ENCODE measurements at places on chromosomes 6 and 20. TPM values are rescaled to one million over a fixed set of nuclear protein-coding genes. Genes with fewer than 3 reads are reported as not detected.

GRCh38 chr20:672963-673602 is 2.5 kb downstream of the SCRT2 start:
- H3K27ac ChIP-seq = no peak overlapping the region
- H3K4me3 ChIP-seq = no peak overlapping the region
- peaks cover 34% of the 10 kb centered on the region for H3K27me3 ChIP-seq
- no peak for DNase-seq
- no peaks in the 10 kb centered on the region for H3K36me3 ChIP-seq
- no peaks in the 10 kb centered on the region for H3K4me1 ChIP-seq

DNA sequence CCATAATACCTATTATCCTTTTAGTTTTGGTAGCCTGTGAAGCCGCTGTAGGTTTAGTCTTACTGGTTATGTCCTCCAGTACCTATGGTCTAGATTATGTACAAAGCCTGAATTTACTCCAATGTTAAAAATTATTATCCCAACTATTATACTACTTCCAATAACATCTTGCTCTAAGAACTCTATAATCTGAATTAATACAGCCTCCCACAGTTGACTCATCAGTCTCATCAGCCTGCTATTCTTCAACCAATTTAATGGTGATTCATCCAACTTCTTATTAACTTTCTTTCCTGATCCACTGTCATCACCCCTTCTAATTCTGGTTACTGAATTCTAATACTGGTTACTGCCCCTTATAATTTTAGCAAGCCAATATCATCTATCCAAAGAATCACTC is 370.3 kb upstream of the OPRM1 start:
- H3K27ac ChIP-seq = no peak overlapping the region
- H3K27me3 ChIP-seq = no peaks in the 10 kb centered on the region
- no peaks in the 10 kb centered on the region for H3K36me3 ChIP-seq
- H3K4me3 ChIP-seq = no peak overlapping the region
- H3K4me1 ChIP-seq = no peaks in the 10 kb centered on the region
- DNase-seq = no peak

- H3K4me3 ChIP-seq = no peak overlapping the region
- H3K27me3 ChIP-seq = no peaks in the 10 kb centered on the region
- H3K36me3 ChIP-seq = no peaks in the 10 kb centered on the region
- DNase-seq = no peak
These were observed 51.7 kb downstream of the UQCC1 start for GRCh38 chr20:35360033-35360432.

DNA sequence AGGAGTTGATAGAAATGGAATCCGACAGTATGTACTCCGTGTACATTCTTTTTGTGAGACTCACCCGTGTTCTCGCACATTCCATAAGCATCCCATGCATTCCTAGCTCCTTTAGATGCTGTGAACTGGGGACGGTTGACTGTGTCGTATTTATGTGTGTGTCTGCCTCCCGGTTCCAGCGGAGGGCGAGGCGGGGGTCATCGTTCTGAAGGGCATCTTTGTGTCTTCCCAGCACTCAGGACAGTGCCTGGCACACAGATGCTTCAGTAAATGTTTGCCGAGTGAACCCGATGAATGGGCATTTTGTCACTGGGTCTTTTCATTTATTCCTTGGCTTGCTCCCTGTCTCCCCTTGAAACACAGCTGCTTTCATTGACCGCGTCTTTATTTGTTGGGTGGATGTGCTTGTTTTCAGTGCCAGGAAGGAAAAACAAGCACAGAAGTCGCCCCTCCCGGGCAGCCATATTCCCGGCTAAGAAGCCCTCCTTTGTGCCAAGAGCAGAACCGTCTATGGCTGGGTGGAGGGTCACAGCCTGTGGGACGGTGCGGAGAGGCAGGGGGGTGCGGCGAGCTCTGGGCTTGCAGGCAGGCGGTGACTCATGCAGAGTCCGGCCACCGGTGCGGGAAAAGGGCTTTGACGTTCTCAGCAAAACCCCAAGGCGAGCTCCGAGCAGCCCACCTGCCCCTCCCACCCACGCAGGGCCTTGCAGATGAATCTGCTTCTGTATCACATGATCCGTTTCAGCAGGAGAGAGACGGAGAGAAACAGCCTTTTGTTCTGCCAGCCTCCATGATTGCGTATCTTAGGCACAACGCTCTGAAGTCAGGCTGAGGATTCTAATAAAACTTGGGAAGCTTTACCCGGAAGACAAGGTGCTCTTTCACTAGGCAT is 11.2 kb upstream of the PSMG4 start:
- H3K27me3 ChIP-seq = peaks cover 5% of the 10 kb centered on the region
- DNase-seq = peak; percentile 63
- no peak overlapping the region for H3K27ac ChIP-seq
- H3K4me3 ChIP-seq = peak overlapping the region; percentile 19
- no peaks in the 10 kb centered on the region for H3K4me1 ChIP-seq

- no peaks in the 10 kb centered on the region for H3K36me3 ChIP-seq
- no peak for DNase-seq
- no peaks in the 10 kb centered on the region for H3K4me1 ChIP-seq
These were observed 22.8 kb downstream of the KIF25 start for GRCh38 chr6:168020242-168020641.

DNA sequence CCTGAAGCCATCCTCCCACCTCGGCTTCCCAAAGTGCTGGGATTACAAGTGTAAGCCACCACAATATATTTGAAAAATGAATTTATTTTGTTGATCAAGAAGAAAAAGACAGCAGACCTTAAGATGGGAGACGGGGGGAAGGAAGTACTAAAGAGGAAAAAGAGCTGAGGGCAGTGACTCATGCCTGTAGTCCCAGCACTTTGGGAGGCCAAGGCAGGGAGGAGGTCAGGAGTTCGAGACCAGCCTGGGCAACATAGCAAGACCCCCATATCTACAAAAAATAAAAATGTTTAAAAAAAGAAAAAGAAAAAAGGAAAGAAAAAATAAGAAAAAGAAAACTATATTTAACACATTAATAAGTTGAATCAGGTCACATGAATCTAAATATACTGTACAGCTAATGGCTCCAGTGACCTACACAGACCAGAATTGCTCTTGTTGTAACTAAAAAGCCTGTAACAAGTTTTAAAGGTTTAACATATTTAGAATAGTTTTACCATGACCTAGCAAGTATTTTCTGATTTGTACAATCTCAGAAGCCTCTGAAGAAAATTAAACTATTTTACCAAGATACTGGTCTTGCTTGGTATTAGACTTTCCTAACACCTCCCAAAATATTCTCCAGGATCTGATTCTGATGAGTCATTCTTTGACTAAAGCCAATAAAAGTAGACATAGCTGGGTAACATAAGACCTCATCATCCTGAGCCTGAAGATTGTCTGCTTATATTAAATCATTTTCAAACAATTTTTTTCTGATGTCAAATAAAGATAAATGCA is 4.3 kb upstream of the AKIRIN2 start:
- no peaks in the 10 kb centered on the region for H3K4me1 ChIP-seq
- H3K36me3 ChIP-seq = no peaks in the 10 kb centered on the region
- H3K4me3 ChIP-seq = no peak overlapping the region
- no peak overlapping the region for H3K27ac ChIP-seq

GRCh38 chr20:3174442-3175261 is 1.3 kb upstream of the LZTS3 start:
- peak overlapping the region; percentile 23 for H3K27ac ChIP-seq
- H3K27me3 ChIP-seq = peaks cover 4% of the 10 kb centered on the region
- H3K4me3 ChIP-seq = peak overlapping the region; percentile 93
- no peak for DNase-seq
- H3K4me1 ChIP-seq = no peaks in the 10 kb centered on the region

- DNase-seq = no peak
- H3K4me3 ChIP-seq = no peak overlapping the region
- no peaks in the 10 kb centered on the region for H3K36me3 ChIP-seq
- no peak overlapping the region for H3K27ac ChIP-seq
These were observed 329.6 kb downstream of the GRIK2 start for GRCh38 chr6:101722991-101723579.

DNA sequence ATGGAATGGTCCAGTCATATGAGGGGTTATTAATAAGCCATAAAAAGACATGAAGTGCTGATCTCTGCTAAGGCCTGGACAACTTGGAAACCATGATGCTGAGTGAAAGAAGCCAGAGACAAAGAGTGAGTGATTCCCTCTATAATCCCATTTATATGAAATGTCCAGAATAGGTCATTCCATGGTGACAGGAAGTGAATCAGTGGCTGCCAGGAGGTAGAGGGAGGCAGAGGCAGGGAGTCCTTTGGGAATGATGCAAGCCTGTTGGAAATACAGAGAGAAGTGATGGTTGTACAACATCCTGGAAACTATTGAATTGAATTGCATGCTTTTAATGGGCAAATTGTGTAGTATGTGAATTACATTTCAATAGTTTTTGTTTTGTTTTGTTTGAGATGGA is 26.4 kb downstream of the ANKRD60 start:
- no peak overlapping the region for H3K4me3 ChIP-seq
- H3K27me3 ChIP-seq = no peaks in the 10 kb centered on the region
- no peaks in the 10 kb centered on the region for H3K4me1 ChIP-seq
- no peaks in the 10 kb centered on the region for H3K36me3 ChIP-seq

DNA sequence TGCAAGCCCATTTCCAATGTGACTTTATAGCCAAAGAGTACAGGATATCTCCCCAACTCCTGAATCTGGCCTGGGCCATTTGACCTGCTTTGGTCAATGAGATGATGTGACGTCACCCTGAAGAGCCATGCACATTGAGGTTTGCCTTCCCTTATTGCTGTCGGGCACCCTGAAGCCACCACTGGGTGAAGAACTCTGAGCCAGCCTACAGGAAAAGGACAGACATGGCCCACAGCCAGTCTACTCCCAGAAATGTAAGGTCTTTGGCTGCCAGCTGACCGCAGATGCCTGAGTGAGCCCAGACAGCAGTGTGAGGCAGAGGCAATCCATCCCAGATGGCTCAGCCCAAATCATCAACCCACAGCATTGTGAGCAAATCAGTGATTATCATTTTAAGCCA is 3.7 kb upstream of the SYNDIG1 start:
- H3K27ac ChIP-seq = no peak overlapping the region
- H3K27me3 ChIP-seq = peaks cover 20% of the 10 kb centered on the region
- no peaks in the 10 kb centered on the region for H3K4me1 ChIP-seq
- no peak for DNase-seq

DNA sequence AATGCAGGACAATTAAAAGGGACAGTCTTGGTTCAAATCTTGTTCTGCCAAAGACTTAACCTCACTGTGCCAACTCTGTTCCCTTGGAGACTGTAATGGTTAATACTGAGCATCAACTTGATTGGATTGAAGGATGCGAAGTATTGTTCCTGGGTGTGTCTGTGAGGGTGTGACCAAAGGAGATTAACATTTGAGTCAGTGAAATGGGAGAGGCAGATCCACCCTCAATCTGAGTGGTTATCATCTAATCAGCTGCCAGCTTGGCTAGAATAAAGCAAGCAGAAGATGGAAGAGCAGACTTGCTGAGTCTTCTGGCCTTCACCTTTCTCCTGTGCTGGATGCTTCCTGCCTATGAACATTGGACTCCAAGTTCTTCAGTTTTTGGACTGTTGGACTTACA is 474.4 kb downstream of the CD83 start:
- no peaks in the 10 kb centered on the region for H3K36me3 ChIP-seq
- H3K4me3 ChIP-seq = no peak overlapping the region
- H3K4me1 ChIP-seq = no peaks in the 10 kb centered on the region
- H3K27ac ChIP-seq = no peak overlapping the region

- H3K27ac ChIP-seq = no peak overlapping the region
- H3K36me3 ChIP-seq = no peaks in the 10 kb centered on the region
- DNase-seq = no peak
- no peaks in the 10 kb centered on the region for H3K27me3 ChIP-seq
- no peak overlapping the region for H3K4me3 ChIP-seq
These were observed 259.9 kb upstream of the SASH1 start for GRCh38 chr6:148082696-148083095.

GRCh38 chr6:79416931-79417330 is 120.3 kb downstream of the LCA5 start:
- no peaks in the 10 kb centered on the region for H3K4me1 ChIP-seq
- H3K27ac ChIP-seq = no peak overlapping the region
- no peak overlapping the region for H3K4me3 ChIP-seq
- H3K27me3 ChIP-seq = no peaks in the 10 kb centered on the region

DNA sequence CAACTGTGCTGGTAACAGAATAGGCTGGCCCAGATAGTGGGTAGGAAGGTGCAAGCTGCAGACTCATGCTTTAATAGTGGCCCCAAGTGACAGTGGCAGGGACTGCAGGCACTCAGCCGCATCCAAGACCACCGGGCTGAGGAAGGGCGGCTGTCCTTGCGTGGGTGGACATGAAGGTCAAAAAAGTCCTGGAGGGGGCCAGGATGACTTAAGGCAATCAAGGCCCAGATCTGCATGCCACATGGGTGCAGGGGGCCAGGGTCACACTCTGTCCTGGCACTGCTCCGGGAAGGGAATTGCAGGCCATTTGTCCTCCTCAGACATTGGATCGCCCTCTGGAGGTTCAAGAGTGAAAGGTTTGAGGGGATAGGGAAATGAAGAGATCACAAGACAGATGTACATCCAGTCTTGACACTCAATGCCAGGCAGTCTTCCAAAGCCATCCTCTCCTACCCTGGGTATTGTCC is 10.4 kb upstream of the VNN2 start:
- H3K27ac ChIP-seq = no peak overlapping the region
- no peaks in the 10 kb centered on the region for H3K27me3 ChIP-seq
- H3K4me1 ChIP-seq = no peaks in the 10 kb centered on the region
- H3K36me3 ChIP-seq = no peaks in the 10 kb centered on the region

- no peaks in the 10 kb centered on the region for H3K36me3 ChIP-seq
- no peak for DNase-seq
- no peaks in the 10 kb centered on the region for H3K27me3 ChIP-seq
- no peaks in the 10 kb centered on the region for H3K4me1 ChIP-seq
- H3K4me3 ChIP-seq = no peak overlapping the region
These were observed 9.4 kb upstream of the ARFGEF2 start for GRCh38 chr20:48912065-48912464.

DNA sequence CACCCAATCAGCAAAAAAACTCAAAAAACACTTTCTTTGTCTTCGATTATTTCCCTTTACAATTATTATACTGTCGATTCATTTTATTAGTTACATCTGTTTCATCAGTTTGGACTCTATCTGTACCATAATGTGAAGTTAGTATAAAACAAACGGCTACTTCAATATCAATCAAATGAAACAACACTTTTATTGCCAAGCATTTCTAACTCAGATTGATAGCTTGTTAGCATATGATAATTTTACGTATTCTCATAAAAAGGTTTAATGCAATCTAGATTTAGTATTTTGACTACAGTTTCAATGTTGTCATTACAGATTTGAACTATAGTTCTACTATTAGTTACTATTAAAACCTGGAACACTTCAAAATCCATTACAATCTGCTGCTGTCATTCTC is 149.3 kb downstream of the PTPRK start:
- H3K4me1 ChIP-seq = peaks cover 16% of the 10 kb centered on the region
- no peak overlapping the region for H3K27ac ChIP-seq
- H3K4me3 ChIP-seq = no peak overlapping the region
- no peak for DNase-seq
- H3K27me3 ChIP-seq = no peaks in the 10 kb centered on the region

GRCh38 chr6:158367816-158368215 is 55.6 kb downstream of the TULP4 start:
- DNase-seq = no peak
- no peak overlapping the region for H3K4me3 ChIP-seq
- no peaks in the 10 kb centered on the region for H3K36me3 ChIP-seq

GRCh38 chr20:48490961-48491831 is 336.6 kb downstream of the PREX1 start:
- no peaks in the 10 kb centered on the region for H3K27me3 ChIP-seq
- no peaks in the 10 kb centered on the region for H3K36me3 ChIP-seq
- no peak overlapping the region for H3K4me3 ChIP-seq
- DNase-seq = peak; percentile 8
- H3K27ac ChIP-seq = no peak overlapping the region

JAG1 gene
- 66.5 TPM for total RNA-seq

ALDH5A1 gene
- 16.4 TPM for total RNA-seq

SLC18B1 gene
- 11.8 TPM for total RNA-seq

LRP11 gene
- total RNA-seq = 39.4 TPM

THBS2 gene
- 1.9 TPM for total RNA-seq

CDSN gene
- total RNA-seq = not detected

NAPB gene
- 8.4 TPM for total RNA-seq

RAET1G gene
- not detected for total RNA-seq

ADA gene
- 4.5 TPM for total RNA-seq

MCCD1 gene
- total RNA-seq = not detected
